Thymus (tissue), 14 donors: ENCODE measurements at places on chromosomes 1 and 21. TPM values are rescaled to one million over a fixed set of nuclear protein-coding genes. Genes with fewer than 3 reads are reported as not detected.

DNA sequence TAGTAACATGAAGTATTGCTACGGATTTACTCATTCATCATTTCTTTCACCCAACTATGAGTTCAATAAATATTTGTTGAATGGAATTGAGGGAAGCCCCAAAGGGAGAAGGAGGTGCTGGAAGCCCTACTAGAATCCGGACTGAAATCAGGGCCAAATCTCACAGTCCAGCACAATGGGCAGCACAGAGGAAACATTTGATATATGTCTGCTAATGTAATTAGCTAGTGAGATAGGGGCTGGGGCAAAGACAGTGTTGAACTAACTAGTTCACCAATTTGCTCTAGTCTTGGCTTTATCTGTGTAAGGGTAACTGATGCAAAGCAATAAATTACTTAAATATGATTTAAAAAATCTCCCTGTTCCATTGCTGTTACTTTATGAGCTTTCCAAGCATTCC lies 26.1 kb upstream of the SLC30A1 start:
- no peak for DNase-seq

GRCh38 chr1:109788695-109789521 lies 25.2 kb upstream of the EPS8L3 start:
- no peak for DNase-seq

- DNase-seq: no peak
These were observed 25.0 kb upstream of the AGBL4 start for GRCh38 chr1:50048791-50049190.

The RPS6KA1 gene
- total RNA-seq: 36.8 TPM

The FAM177B gene
- 0.42 TPM for total RNA-seq

The MATN1 gene
- total RNA-seq: 0.14 TPM

DNA sequence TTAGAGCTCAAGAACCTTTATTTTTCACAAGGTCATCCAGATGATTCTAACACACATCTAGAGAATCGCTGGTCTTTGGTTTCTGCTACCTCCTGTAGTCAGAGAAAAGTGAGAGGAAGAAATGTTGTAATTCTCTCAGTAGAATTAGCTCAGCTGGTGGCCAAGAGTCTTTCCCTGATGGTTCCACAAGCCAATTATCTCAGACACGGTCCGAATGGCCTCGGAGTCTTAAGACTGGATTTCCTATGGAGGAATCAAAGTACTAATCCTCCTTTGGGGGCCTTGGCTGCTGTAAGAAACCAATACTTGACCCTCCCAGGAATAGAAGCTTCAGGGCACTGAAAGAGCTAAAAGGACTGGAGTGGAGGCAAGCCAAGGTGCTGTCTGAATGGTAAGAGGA lies 1.8 kb downstream of the TMEM81 start:
- DNase-seq: no peak

The NFIA gene
- total RNA-seq: 7.9 TPM
